Activated CD4-positive, alpha-beta T cell treated with anti-CD3 and anti-CD28 coated beads, Interleukin-10, Interleukin-2, amounts not matched to agents 100 ng/mL and 50 ng/mL, durations not matched to agents 16 hours and 8 hours (primary cell): ENCODE measurements at places on chromosomes 13 and 19.
A peak's percentile ranks its signal among the peaks of the same experiment; 100 is the strongest.

DNA sequence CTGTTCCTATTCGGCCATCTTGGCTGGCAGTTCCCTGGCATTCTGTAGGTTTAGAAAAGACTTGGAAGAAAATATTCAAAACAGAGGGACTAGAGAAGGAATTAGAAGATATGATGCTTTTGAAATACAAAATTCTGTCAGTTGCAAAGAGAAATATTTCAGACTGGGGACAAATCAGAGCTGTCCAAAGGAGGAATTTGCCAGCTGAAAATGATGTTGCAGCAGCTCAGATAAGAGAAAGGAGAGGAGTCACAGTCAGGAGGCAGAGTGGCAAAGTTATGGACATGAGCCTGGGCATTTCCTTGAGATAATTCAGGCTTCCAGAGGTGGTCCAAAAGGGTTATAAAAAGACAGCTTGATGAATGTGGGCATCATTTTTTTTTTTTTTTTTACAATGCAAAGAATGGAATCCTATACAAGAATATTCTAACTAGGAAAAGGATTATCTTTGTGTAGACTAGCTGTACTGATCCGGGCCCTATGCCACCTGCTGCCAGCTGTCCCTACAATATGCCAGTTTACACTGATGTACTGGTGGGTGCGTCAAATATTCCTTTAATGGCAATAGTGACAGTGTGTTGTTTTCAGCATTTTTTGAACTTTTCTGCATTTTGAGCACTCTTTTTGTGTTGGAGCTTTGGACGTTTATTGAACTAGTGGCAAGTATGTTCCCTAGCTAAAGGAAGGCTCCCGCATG is 31.8 kb upstream of the CBY2 start:
- DNase-seq = no peak

DNA sequence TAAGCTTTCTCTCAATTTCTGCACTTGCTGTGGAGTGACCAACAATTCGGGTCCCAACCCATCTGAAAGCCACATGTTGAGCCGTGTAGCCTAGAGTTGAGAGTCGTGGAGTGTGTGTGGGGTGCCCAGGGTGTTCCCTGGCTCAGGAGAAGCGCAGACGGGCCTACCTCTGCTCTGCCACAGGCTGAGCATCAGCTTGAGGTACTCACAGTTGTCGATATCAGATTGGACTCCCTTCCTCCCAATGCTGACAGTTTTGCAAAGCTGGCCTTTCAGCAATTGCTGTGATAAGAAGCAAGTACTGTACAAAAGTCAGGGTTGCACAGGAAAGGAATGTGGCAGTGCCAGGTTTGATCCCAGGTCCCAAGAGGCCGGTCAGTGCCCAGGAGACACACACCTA is 133.4 kb upstream of the SPACA7 start:
- no peak for DNase-seq

DNA sequence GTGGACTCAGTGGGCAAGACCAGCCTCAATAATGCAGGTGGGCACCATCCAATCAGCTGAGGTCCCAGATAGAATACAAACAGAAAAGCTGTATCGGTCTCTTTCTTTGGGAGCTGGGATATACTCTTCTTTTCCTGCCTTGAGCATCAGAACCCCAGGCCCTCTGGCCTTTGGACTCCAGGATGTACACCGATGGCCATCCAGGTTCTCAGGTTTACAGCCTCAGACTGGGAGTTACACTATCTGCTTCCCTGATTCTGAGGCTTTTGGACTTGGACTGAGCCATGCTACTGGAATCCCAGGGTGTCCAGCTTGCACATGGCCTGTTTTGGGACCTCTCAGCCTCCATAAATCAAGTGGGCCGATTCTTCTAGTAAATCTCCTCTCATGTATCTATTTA is 27.6 kb upstream of the USP12 start:
- no peak for DNase-seq

DNA sequence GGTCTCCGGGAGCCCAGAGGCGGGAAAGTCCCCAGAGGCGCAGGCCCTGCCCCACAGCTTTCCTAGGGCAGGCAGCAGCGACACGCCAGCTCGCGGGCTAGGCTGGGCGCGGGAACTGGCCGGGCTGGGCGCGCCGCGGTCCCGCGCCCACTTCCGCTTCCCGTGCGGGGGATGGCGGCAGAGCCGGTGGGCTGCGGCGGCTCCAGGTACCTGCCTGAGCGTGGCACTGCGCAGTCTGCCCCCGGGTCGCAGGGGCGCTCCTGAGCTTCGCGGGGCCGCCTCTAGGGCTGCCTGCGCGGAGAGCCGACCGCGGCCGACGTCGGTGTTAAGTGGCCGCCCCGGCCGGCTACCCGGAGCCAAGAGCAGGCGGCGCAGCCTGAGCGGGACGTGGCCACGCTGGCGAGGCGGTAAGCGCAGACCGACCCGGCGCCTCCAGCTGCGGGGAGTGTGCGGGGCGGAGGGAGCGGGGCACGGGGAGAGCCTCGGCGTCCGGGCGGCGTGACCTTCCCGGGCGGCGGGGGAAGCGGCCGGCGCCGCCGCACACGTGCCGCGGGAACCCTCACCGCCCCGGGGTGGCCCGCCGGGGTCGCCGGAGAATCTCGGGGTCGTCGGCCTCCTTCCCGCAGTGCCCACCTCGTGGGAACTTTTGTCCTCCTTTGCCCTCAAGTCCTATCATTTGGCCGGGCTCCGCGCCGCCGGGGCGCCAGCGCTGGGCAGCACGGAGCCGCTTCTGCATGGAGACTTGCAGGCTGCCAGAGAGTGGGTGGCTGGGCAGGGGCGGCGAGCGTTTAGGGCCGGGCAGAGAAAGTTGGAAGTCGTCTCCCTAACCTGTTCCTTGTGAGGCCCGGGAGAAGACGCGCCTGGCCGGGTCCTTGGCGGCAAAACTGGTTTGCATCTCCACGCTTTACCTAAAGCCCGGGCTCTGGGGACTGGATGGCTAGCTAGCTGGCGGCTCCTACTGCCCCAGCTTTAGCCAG is 31.4 kb upstream of the MPHOSPH8 start:
- DNase-seq = peak; percentile 54

DNA sequence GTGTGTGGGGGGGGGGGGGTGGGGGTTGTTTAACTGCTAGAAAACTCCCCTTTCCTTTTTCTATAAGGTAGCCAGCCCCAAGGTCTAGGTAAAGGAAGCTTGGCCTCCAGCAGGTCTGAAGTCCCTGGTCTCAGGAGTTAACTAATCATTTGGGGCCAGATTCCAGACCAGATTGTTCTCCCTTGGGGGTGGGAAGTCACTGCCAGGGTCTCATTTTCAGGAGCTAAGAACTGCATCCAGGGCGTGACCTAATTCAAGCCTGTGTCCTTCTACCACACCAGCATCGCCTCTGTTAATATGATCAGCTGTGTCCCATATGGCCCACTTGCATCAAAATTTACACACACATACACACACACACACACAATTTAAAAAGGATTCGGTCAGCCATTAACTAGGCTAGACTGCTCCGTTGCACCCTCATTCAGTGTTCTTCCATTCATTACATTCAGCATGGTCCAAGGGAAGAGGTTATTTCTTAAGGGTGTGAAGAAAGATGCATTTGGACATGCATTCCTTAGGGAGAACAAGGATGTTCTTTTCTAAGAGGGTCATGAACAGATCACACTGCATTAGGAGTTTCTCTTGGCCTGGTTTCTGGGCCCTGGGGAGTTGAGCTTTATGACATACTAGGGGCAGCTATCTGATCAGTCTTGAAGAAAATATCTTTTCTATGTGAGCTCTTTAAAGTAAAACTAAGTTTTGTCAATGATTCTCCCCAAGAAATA is 91.0 kb downstream of the FGF14 start:
- no peak for DNase-seq

DNA sequence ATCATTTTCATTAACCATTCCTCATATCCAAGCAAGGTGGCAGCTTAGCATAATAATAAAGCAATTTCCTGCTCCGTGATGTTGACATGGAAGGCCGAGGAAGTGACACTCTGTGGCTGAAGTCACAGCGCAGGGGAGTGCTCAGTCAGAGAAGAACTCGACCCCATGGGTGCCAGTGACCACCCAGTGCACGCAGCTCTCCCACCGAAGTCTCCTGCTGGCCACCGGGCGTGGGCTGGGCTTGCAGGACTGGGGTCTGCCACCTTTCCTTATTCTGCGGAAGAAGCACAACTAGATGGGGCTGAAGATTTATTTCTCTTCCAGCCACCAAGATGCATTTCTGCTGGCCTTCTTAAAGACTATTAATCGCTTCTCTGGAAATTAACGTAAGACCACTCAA is 132.1 kb upstream of the SPACA7 start:
- DNase-seq = no peak

DNA sequence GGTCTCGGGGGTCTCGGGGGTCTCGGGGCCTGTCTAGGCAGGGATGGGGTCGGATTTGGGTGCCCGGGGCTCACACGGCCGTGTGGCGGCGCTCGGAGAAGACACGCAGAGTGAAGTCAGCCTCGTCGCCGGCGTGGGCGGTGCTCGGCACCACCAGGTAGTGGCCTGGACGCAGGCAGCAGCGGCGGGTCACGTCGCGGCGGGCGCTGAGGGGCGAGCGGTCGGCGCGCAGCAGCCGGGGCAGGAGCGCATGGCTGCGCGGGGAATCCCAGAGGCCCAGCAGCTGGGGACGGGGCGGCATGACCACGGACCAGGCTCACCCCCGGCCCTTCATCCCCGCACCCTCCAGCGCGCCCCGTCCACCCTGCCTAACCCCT is 8.2 kb downstream of the CAPN12 start:
- peak; percentile 37 for DNase-seq

DNA sequence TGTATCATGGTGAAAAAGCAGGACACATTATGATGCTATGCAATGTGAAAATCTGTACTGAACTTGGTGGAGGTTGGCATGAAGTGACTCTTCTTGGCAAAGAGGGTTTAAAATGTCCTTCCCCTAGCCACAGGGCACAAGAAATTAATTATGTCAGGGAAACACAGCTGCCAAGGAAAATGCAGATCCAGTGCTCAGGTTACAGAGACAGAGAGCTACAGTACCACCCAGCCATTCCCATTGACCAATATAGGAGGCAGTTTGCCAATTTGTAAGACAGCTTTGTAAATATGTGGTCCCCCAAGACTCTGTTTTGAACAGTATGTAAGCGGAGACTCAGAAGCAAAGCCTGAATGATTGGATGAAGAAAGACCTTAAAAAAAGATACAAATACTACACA is 69.4 kb upstream of the KLF12 start:
- DNase-seq = no peak

DNA sequence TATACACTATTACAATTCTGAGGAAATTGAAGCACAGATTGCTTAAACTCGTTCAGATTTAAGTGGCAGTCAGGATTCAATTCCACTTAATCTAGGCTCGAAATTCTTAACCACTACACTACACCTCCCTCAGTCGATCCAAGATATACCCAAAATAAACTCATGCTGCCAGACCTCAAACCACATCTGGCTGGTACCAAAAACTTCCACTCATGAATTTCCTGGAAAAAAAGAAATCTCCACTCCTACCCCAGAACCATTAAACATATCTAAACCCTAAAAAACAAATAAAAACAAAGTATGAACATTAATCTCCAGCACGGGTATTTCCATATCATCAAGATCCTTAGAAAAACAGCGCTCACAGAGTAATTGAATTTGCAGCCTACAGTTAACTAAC is 1.1 kb downstream of the ZFP30 start:
- DNase-seq = peak; percentile 1

GRCh38 chr19:51431124-51431523 is 13.7 kb upstream of the SIGLEC10 start:
- no peak for DNase-seq

DNA sequence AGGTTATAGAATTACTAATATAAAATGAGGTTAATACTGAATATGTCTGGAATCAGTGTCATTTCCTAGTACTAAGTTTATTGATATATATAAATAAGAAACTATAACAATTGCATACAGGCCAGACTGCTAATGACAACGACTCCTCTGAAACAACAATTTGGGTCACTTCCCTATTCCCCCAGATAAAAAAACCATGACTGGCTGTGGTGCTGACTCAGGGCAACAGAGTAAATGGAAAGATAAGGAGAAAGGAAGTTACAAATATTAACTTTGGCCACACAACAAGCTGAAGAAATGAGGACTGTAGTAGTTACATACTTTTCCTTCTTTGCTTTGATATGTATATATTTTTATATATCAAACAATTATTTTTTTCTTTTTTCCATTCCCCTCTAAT is 263.7 kb upstream of the PCDH9 start:
- DNase-seq = no peak

DNA sequence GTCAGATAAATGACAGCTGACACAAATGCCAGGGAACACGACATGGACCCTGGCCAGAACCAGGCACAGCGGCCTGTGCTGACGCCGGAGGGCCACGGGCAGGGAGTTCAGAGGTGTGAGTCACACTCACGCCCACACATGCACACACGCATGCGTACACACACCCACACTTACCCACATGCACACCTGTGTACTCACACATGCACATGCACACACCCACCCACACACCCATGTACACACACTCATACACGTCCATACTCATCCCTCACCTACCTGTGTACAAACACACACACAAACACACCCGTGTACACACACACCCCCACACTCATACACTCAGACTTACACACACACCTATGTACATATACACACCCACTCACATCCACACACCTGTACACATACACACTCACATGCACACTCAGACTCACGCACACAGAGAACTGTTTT is 40.4 kb downstream of the MLLT1 start:
- DNase-seq = no peak

DNA sequence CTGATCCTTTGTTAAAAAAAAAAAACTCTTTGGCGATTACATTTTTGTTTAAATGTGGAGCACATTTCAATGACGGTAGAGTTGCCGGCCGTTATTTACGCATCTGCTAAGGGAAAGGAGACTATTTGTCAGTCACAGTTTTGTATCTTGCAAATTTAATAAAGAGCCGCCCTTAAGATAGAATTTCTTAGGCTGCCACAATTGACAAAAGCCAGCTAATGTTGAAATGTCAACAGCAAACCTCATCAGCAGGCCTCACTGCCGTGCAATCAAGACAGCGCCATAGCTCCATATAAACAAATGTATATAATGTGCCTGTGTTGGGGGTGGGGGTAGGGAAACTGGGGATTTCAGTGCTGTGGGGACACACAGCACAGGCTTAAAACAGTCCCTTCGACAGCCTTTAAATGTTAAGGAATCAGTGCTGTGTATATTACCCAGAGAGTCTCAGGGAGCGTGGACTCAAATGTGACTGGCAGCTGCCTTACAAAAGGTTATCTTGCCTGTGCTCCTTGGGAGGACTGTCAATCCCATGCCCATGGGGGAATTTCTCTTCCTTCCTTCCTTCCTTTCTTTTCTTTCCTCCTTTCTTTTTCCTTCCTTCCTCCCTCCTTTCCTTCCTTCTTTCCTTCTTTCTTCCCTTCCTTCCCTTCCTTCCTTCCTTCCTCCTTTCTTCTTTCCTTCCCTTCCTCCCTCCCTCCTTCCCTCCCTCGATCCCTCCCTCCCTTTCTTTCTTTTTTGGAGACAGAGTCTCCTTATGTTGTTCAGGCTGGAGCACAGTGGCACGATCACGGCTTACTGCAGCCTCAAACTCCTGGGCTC is 108.0 kb downstream of the URI1 start:
- DNase-seq = no peak

DNA sequence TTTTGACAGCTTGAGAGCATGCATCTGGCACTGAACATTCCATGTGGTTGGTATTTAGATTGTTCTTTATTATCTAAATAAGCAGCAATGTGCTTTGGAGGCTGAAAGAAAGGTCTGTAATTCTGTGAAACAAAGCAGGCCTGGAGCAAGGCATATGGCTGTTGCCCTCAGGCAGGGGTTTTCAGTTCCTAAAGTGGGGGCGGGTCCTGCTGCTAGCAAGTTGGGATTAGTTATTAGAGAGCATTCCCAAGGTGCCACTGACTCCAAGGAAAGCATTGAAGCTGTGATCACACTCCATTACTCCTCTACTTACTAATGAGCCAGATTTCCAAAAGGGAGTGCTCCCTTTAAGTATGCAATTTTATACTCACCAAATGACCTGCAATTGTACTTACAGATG is 432.2 kb downstream of the OLFM4 start:
- no peak for DNase-seq

GRCh38 chr13:35524171-35524570 is 47.7 kb upstream of the MAB21L1 start:
- DNase-seq = no peak
